ENCODE measurements at places on chromosomes 2 and 18.

DNA sequence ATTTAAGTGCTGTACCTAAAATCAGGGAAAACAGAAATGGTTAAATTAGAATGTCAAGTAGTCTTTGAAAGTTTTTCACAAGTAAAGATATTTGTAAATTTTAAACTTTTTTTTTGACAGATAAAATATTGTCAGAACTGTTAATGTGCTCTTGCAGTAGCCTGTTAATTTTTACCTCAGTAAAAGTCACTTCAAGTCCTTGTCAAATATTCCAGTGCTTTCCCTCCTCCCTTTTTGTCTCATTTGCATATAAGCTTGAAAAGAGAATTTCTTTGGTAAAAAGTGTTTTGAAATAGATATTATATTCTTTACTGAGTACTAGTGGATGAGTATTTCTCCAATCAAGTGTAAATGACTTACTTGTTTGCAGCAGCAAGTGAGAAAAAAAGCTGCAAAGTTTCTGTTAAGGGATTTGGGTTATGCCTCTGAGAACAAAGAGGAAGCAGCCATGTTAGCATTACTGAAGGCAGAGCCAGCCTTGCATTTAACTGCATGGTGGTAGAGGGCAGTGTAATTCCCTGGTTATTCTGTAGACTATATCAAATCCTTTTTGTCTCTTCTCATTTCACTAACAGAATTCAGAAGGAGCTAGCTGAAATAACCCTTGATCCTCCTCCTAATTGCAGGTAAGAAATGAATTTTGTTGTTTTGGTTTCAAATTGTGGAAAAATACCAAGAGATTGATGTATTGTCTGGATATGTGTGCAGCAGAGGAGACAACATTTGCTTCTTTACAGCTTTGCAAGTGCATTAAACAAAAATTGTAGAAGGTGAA lies 3.2 kb downstream of the UBE2E3 start:
- DNase-seq: peak; percentile 42

DNA sequence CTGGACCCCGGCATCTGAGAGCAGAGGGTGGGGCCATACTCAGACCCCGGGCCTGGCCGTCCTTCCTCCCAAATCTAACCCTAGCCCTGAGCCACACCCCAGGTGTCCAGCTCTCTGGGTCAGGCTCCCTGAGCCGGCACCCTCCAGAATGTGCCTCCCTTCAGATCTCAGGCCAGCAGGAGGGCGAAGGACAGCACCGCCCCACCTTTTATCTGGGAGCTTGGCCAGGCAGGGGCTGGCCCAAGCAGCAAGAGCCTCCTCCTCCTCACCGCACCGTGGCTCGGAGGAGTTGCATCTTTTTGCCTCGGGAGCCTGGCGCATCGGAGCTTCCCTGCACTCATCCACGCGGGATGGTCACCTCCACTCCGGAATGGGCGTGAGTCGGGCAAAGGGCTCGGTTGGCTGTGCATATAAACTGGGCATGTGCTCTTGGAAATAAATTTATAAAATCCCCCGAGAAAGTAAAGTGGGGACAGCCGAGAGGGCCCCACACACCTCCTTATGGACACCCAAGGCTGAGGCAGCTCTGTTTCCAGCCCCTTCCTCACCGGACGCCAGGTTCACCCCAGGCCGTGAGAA lies 69.1 kb upstream of the CTDP1 start:
- DNase-seq: no peak

- no peak for DNase-seq
Observed at GRCh38 chr2:124131276-124131675, 106.2 kb downstream of the CNTNAP5 start.

DNA sequence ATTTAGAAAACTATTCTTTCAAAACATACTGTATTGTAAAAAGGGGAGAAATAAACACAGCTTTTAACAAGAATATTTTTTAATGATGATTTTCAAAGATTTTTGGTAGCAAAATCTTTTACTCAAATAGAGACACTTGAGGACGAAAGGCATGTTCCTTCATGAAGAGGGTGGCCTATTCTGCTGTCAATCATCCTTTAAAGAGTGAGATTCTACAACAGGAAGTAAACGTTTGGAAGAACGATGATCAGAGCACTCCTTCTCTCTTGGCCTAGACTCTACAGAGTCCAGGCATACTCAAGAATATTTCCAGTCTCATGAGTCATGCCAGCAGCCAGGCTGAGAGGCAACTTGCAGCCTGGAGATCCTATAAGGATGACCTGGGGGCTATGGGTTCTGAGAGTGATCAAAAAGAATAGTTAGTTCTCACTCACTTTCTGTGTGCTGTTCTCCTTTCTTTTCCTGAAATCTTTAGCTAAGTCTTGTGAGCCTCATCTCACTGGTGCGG lies 62.4 kb upstream of the TCF4 start:
- no peak for DNase-seq

- DNase-seq: no peak
Observed at GRCh38 chr18:376311-376710, 108.5 kb upstream of the THOC1 start.

- peak; percentile 40 for DNase-seq
Observed at GRCh38 chr2:180722551-180723239, 257.7 kb upstream of the UBE2E3 start.

- peak; percentile 51 for DNase-seq
Observed at GRCh38 chr18:2547477-2548087, 23.7 kb downstream of the METTL4 start.

Data from AG08395 (cell line).